ENCODE measurements at places on chromosomes 2 and 18.

GRCh38 chr18:31500051-31500688, 2.2 kb downstream of the DSG2 start:
- DNase-seq, result no peak

- DNase-seq, result no peak
Observed at GRCh38 chr18:27901424-27902226, 275.3 kb downstream of the CDH2 start.

GRCh38 chr2:177076636-177077179, 135.9 kb upstream of the HNRNPA3 start:
- no peak for DNase-seq

- DNase-seq, result no peak
Observed at GRCh38 chr2:1339388-1340140, 73.7 kb upstream of the TPO start.

DNA sequence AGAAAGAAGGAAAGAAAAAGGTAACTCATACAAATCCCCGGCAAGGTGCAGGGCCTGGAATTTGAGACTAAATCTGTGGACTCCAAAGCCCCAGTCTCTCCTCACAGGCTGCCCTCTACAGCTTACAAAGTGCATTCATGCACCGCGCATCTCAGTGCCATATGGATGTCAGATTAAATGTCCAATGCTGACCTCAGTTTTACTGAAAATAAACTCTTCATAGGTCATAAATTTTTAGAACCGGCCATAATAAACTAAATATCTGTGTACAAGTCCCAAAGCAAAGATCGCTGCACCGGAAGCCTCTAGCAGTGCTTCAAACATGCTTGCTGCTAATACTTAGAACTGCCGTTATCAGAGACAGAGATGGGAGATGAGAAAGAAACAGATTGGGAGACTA, 17.7 kb downstream of the ST6GAL2 start:
- peak; percentile 19 for DNase-seq

DNA sequence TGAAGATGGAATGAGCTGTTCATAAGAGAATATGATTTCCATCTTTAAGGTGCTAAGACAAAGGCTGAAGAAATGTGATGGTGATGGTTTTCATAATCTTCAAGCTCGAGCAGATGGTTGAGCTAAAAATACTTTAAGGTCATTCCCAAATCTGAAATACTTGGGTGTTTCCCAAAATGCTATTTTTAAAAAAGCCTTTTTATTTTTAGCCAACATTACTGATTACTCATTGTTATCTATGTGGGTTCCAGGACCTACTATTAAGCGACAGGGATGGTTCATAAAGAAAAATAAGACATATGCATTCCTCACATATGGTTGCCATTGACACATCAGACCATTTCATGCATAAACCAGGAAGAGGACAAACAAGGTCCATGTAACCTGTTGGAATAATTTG, 298.5 kb downstream of the PLCL1 start:
- DNase-seq, result no peak

GRCh38 chr2:231370429-231370748, 25.1 kb upstream of the B3GNT7 start:
- no peak for DNase-seq

- no peak for DNase-seq
Observed at GRCh38 chr2:234412726-234413125, 84.2 kb downstream of the ARL4C start.

- peak; percentile 55 for DNase-seq
Observed at GRCh38 chr2:65130664-65131175, 814 bp upstream of the RAB1A start.

DNA sequence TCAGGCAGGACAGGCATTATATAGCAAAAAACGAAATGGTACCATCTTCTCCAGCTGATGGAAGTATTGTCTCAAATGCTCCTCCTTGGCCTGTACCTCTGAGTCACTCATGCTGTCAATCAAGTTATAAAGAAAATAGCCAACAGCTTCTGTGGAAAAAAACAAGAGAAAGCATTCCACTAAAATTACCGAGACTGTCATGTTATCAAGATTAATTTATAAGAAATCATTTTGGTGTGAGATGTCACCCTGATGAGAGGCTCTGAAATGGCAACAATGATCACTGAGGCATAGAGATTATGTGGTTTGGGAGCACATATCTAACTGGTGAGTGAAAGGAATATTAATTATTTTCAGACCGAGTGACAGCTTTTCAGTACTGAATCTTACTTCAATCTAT, 47.4 kb downstream of the LRPPRC start:
- DNase-seq, result no peak

- DNase-seq, result no peak
Observed at GRCh38 chr2:142557391-142557790, 320.1 kb upstream of the KYNU start.

GRCh38 chr2:164771897-164772296, 69.7 kb downstream of the COBLL1 start:
- DNase-seq, result no peak

DNA sequence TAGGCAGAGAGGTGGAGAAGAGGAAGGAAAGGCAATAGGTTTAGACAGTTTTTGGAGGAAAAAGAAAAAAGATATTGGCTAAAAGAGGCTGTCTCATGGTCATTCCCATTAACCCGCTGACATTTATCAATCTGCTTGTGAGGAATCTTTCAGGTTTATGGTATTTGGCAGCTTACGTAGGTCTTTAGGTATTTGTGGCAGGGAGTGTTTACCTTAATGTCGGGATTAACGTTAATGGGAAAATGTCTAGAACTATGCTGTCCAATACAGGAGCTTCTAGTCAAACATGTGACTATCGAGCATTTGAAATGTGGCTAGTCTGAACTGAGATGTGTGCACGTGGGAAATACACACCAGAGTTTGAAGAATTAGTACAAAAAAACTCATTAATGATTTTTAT, 144.2 kb downstream of the BABAM2 start:
- DNase-seq, result no peak

GRCh38 chr2:26892922-26893524, 45.1 kb downstream of the DPYSL5 start:
- DNase-seq, result no peak

DNA sequence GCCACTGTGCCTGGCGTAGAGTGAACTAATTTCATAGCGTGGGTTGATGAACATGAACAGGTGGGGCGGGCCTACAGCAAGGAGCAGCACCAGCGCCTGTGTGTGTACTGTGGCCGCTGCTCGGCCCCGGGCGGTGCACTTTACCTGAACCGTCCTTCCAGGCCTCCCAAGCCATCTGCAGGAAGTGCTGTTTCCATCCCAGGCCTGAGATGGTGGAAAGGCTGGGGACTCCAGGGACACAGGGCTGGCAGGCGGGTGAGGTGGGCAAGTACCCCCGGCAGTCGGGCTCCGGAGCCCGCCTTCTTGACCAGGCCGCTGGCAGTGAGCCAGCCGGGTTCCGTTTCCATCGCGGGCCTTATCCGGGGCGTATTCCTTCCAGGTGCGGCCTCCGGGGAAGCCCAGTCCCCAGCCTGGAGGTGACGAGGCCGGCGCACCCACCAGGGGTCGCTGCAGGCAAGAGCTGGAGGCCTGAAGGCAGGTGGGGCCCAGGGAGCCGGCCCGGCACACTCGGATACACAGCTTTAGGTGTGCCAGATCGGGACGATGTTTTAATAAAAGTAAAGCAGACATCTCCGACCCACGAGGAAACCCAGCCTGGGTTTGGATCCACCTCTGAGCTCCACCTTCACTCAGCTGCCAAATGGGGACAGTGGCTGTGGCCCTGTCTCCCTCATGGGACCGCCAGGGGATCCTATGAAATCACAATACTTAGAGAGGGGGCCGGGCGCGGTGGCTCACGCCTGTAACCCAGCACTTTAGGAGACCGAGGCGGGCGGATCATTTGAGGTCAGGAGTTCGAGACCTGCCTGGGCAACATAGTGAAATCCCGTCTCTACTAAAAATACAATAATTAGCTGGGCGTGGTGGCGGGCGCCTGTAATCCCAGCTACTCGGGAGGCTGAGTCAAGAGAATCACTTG, 22.7 kb upstream of the PDIA6 start:
- peak; percentile 65 for DNase-seq

DNA sequence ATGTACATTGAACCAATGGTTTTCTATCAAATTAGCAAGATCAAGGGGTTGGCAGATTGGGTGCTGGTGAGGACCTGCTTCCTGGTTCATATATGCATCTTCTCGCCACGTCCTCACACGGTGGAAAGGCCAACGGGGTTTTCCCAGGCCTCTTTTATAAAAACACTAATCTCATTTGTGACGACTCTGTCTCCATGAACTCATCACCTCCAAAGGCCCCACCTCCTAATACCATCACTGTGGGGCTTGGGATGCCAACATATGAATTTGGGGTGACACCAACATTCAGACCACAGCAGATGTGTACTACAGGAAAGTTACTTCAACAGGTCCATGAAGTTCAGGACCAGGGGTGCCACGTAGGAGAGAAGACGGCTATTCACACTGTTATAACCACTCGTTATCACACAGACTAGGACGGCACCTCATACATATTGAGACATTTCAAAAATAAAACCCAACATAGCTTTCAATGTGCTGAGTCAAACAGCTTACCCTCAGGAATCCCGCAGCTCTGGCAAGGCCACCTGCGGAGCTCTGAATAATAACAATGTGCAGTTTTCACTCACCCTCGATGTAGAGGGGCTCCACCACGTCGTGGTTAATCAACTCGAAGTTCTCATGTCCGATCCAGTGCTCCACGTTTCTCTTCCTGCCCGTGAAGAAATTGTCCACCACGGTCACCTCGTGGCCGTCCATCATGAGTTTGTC, 49.3 kb downstream of the UXS1 start:
- DNase-seq, result no peak

- no peak for DNase-seq
Observed at GRCh38 chr18:24446953-24447538, 13.4 kb upstream of the HRH4 start.

DNA sequence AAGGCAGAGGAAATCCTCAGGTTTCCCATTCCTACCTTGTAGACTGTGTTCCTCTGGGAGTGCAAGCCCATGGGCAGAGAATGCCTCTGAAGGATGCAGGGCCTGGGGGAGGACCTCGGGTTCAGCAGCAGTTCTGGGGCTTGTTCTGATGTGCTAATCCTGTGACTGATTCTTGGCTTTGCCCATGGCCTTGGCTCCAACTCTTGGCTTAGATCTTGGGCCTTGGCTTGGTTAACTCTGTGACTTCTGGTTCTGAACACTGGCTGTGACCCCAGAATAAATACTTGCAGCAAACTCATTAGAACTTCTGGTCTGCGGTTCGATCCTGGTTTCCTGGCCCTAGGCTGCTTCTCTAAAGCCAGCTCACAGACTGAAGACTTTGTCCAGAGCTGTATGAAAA, 366.9 kb upstream of the ZEB2 start:
- DNase-seq, result no peak

- no peak for DNase-seq
Observed at GRCh38 chr2:112841295-112842044, 4.9 kb upstream of the IL1B start.
